Activated CD4-positive, alpha-beta T cell treated with anti-CD3 and anti-CD28 coated beads, Interleukin-2, amount 50 U/mL, for 4 hours (primary cell): ENCODE measurements at places on chromosomes 11 and 22.

- no peak for DNase-seq
These were observed 1130.0 kb downstream of the DLG2 start for GRCh38 chr11:84497181-84497580.

DNA sequence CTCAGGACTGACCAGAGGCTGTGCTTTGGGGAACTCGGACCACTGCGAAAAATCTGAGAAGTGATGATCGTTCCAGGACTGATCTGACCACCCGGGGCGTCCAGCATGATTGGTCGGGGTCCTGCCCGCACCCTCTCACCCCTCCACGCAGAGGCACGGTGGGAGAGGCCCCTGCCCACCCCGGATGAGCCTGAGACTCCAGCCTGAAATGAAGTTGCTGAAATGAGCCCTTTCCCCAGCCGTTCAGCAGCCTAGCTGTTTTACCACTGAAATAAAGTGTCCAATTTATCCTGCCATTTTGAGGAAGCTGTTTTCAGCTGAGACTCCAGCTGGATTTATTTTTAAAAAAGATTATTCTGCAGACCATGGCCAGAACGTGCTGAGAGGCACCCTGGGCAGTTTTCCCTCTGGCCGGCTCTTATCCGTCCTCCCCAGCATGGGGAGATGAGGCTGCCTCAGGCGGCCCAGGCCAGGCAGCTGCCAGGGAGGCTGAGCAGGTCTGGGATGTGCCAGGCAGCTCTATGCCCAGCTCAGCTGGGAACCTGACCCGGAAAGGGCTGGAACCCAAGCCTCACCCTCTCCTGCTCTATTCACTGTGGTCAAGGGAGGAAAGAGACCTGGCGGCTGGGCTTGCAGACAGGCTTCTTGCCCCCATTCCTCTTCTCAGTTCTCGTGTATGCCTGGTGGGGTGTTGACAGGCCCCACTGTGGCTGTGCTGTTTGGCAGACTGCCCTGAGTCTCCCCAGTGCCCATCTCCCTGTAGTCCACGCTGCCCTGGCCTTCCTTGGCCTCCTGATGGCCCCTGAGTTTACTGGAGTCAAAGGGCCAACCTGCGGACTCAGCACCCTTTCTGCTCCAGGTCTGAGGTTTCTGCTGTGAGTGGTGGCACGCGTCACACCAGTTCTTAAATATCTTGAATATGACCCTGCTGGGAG, 161.0 kb upstream of the B3GAT1 start:
- no peak for DNase-seq

GRCh38 chr11:112810951-112811350, 150.3 kb upstream of the NCAM1 start:
- DNase-seq, result no peak

- DNase-seq, result no peak
These were observed 22.6 kb upstream of the HIPK3 start for GRCh38 chr11:33234397-33235190.

- no peak for DNase-seq
These were observed 21.2 kb downstream of the PDE2A start for GRCh38 chr11:72652873-72653630.
